ENCODE measurements at places on chromosomes 3 and 15. TPM values are rescaled to one million over a fixed set of nuclear protein-coding genes. Genes with fewer than 3 reads are reported as not detected.
A peak's percentile ranks its signal among the peaks of the same experiment; 100 is the strongest.

The MYH15 gene
- total RNA-seq: 0.20 TPM

DNA sequence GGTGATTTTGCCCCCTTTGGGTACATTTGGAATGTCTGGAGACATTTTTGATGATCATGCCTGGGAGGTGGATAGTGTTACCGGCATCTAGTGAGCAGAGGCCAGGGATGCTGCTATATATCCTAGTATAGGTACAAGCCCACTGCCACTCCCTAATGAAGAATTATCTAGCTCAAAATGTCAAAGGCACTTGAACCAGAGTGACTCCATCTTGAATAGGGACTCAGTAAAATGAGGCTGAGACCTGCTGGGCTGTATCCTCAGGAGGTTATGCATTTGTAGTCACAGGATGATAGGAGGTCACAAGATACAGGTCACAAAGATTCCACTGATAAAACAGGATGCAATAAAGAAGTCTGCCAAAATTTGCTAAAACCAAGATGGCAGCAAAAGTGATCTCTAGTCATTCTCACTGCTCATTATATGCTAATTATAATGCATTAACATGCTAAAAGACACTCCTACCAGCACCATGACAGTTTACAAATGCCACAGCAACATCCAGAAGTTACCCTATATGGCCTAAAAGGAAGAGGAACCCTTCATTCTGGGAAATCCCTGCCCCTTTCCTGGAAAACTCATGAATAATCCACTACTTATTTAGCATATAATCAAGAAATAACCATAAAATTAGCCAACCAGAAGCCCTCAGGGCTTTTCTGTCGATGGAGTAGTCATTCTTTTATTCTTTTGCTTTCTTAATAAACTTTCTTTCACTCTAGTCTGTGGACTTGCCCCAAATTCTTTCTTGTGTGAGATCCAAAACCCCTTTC is 40.0 kb upstream of the FAM3D start:
- no peak for DNase-seq

GRCh38 chr15:36612063-36612788 is 32.8 kb downstream of the CDIN1 start:
- no peak for DNase-seq

DNA sequence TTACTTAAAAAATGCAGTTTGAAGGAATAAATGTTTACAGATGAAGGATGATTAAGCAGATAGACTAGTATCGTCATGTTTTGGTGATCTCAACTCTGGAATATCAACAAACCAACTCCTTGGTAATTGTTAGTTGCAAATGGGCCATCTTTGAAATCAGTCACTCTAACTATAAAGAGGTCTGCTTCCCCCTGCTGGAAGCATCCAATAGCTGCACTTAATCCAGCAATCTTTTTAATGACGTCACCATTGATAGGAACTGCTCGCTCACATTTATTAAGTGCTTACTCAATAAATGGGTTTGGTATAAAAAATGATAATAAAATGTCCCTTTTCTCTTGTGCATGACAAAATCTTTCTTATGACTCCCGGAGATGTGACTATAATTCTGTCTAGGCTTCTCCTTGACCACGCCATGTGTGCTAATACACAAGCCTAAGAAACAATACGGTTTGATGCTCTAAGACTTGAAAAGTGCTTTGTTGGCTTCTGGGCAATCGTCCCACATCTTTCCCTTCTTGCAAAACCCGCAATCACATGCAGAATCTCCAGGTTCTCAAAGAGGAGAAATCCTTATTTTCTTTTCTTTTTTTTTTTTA is 227.6 kb upstream of the POU1F1 start:
- peak; percentile 20 for DNase-seq

The GOLGA6L22 gene
- total RNA-seq: not detected

The MUC20 gene
- total RNA-seq: 2.3 TPM

DNA sequence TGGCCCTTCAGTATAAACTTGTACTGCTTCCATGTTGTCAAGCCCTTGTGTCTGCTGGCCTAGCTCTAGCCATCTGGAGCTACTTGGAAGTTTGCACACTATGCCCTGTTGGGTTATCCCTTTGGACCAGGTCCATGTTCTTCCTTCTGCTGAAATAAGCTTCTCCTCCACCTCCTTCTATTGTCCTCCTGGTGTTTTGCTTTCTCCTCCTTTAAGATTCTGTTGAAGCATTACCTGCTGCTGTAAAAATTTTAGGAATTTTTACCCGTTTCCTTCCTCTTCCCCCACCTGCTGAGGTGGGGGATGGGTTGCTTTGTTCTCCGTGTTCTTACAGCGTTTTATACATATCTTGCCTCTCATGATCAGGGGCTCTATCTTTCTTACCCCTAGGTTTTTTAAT is 51.7 kb downstream of the SH3GL3 start:
- DNase-seq: no peak

DNA sequence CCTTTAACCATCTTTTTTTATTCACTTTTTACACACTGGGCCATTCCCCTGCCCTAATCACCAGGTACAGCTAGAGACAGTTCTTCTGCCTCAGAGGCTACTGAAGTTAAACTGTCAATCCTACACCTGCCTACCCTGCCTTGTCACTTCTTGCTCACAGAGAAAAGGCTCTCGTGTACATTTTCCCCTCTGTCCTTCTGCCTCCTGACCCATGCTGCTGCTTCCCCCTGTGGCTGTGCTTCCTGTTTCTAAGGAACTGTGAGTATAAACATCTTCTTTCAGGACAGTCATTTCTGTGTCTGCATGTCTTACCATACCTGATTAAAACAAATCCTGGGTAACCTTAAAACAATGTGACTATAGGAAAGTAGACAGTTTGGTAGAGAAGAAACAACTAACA is 236.4 kb upstream of the MRPL3 start:
- DNase-seq: no peak

The SNRPN gene
- 126 TPM for total RNA-seq

GRCh38 chr15:73344056-73344455 is 24.7 kb downstream of the HCN4 start:
- DNase-seq: no peak

DNA sequence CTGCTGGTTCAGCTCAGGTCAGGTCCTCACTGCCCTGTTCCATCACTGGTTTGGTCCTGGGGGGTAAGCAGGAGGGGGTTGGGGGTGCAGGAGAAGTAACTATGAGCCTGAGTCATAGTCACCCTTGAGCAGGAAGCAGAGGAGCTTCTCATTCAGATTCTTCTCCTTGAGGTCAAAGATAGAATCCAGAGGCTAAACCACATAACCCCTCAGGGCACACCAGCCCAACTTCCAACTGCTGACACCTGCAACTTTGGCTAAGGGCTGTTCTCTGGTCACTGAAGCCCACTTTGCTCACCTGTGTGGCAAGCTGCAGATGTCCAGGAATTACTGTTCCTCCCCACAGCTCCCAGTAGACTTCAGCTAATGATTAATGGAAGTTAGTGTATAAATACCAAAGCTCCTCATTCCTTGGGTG is 48.8 kb upstream of the LRRFIP2 start:
- no peak for DNase-seq

The HHLA2 gene
- total RNA-seq: not detected
